Midbrain (tissue), 1 donor: ENCODE measurements at places on chromosomes 7 and 10.

DNA sequence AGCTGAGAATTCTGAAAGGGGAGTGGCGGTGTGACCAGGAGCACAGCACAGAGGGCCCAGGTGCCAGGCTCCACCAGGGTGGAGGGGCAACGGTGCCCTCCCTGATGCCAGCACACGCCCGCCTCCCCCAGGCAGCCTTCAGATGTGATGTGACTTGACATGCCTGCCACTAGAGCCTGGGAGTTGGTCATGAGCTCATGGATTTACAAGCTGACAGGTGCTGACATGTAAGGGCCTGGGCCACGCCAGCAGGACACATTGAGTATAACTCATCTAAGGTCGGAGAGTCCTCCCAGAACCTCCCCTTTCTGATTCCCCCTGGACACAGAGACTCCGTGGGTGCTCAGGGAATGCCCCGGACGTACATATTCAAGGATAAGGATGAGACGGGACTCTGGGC is 74.2 kb downstream of the LSM5 start:
- no peak for DNase-seq

DNA sequence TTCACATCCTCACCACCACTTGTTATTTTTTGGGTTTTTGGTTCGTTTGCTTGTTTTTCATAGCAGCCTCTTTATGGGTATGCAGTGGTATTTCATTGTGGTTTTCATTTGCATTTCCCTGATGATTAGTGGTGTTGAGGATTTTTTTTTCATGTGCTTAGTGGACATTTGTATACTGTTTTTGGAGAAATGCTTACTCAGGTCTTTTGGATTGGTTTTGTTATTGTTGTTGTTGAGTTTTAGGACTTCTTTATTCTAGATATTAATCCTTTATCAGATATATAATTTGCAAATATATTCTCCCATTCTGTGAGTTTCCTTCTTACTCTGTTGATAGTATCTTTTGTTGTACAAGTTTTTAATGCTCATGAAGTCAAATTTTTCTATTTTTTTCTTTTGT is 42.8 kb downstream of the GAD2 start:
- DNase-seq: no peak

DNA sequence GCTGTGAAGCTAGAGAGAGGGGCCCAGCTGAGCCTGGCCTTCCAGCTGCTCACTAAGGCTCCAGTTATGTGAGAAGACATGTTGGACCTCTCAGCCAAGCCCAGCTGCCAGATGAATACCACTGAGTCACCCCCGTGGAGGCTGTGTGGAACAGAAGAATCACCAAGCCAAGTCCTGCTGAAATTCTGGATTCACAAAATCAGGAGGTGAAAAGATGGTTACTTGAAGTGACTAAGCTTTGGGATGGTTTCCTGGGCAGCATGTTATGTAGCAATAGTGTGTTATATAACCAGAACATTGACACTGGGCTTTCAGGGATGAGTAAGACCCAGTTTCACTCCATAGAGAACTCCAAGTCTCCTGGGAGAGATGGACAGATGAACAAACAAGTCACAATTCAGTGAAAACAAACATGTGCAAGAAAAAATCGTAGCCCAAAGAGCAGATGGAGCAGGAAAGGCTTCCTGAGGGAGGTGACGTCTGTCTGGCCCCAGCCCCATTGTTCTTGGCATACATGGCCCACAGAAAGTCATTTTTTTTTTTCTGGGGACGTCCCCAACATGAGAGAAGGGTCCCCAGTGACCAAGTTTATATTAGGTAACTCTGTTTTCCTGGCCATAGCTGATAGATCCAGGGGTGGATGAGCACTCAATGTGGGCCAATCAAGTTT is 64.1 kb upstream of the PDZD8 start:
- no peak for DNase-seq

DNA sequence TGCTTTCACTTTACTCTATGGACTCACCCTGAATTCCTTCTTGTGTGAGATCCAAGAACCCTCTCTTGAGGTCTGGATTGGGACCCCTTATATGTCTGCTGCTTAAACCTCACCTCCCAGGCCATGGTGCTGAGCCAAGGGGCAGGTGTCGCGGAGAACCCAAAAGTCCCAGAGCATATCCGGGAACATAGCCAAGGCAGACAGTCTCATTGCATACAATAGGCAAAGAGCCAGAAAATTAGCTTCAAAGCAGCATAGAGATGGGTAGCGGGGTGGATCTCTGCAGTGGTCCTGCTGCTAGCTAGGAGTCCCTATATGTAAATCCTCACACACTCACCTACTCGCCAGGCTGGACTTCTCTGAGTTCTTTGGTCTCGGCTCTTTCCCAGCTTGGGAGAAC is 5.5 kb downstream of the CCL24 start:
- DNase-seq: no peak

- DNase-seq: no peak
Observed at GRCh38 chr7:99193527-99194220, 14.2 kb downstream of the KPNA7 start.

DNA sequence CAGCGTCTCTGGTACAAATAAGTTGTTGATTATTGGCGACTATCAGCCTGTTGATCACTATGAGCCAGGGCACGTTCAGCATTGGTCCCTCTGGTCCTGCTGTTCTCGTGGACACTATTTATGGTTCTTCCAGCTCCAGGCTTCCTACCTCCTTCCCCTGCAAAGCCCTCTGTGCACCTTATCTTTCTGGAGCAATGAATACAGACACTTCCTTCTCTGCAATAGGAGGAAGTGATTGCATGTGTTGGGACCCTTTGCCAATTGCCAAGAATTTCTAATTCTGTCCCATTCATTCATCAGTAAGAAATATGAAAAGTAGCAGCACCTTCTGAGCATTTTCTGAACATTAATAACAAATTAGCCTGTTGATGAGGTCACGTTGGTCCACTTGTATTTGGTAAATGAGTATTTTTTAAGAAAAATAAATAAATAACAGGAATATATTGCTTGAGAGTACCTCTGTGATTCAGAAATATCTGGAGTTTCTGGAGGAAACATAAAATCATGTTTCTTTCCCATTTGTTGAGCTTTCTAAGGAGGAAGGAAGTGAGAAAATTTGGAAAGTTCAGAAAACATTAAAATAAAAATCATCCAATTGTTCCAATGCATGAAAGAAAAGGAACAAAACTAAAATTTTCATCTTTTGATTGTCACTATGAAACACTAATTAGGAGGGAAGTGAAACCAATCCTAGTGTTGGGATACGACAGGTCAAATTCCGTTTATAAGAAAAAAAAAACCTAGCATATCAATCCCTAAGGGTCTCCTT is 259.1 kb upstream of the KLF6 start:
- DNase-seq: no peak

DNA sequence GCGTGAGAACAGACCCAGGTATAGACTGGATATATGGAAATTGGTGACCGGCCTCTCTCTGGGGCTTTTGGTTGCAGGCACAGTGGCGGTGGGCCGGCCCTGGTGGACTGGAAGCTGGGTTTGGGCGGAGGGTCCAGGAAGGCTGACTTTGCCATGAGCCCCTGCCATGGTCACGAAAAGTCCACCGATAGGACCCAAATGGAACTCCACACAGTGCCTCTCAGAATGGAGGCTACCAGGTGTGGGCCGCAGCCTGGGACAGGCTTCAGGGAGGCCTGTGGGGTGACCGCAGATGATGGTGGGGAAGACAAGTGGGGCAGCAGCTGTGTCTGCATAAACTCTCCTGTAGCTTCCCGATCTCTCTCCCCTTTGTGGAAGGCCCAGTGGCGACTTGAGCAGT is 123.2 kb downstream of the DNAJB6 start:
- DNase-seq: no peak

- DNase-seq: no peak
Observed at GRCh38 chr7:134184767-134185166, 57.6 kb downstream of the LRGUK start.

GRCh38 chr7:6392712-6393666 is 54.8 kb downstream of the DAGLB start:
- DNase-seq: no peak

DNA sequence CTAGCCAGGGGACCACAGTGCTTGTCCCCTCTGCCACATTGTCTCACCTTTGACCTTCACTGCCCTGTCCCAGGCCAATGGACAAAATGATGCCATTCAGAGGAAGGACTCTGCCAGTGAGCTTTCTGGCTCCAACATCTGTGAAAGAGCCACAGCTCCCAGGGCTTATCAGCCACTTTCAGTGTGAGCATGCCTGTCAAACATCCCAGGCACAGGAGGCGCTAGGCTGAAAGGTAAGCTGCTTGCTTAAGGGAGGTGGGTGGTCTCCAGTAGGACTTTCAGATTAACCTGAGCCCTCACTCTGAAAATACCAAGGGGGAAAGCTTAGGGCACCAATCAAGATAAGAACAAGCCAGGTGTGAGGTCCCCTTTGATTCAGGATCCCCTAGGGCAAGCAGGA is 59.8 kb upstream of the GDF10 start:
- no peak for DNase-seq

DNA sequence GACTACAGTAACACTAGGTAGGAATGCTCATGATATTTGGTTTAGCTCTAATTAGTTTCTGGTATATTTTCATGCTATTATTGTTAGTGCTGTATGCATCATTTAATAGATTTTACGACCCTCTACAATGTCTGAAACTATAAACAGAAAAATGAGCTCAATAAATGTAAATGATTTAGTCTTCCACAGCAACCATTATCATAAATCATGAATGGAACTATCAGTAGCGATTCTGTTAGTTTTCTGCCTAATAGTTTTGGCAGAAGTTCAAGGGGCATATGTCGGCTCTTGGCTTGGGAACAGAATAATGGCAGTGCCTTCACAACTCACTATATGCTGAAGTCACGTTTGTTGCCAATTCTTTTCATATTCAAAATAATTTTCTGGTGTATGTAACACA is 494.8 kb downstream of the PARD3 start:
- no peak for DNase-seq

DNA sequence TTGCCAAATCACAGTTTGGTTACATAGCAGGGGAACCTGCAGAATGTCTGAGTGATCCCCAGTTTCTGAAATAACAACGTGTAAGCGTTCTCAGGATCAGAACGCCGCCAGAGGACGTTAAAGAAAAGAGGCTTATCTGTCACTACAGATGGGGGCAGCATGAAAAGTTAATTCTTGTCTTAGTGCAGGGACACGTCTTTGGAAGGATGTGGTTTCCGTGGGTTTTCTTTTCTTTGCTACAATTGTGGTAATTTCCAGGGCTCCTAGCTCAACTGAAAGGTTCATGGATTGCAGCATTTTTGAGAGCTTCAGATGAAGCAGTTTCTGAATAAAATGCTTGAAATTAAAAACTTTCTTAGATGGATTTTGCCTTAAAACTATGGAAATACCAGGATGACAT is 106.6 kb downstream of the PRKCQ start:
- no peak for DNase-seq

DNA sequence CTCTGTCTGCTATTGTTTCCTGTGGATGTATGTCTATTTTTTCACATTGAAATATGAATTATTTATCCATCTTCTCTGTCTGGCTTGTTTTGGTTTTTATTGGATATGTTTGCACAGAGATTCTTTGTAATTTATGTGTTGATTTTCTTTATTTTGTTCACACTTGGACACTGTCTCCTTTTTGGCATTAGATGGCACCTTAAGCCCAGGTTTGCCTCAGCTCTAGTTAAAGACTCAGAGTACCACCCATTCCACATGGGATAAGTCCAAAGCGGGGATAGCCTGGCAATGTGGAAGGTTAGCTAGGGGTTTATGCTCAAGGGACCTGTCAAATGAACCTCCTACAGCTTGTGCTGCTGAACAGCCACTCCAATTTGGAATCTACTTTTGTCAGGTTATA is 14.1 kb downstream of the FEZF1 start:
- no peak for DNase-seq

- peak; percentile 32 for DNase-seq
Observed at GRCh38 chr7:30445770-30446169, 32.8 kb downstream of the NOD1 start.

DNA sequence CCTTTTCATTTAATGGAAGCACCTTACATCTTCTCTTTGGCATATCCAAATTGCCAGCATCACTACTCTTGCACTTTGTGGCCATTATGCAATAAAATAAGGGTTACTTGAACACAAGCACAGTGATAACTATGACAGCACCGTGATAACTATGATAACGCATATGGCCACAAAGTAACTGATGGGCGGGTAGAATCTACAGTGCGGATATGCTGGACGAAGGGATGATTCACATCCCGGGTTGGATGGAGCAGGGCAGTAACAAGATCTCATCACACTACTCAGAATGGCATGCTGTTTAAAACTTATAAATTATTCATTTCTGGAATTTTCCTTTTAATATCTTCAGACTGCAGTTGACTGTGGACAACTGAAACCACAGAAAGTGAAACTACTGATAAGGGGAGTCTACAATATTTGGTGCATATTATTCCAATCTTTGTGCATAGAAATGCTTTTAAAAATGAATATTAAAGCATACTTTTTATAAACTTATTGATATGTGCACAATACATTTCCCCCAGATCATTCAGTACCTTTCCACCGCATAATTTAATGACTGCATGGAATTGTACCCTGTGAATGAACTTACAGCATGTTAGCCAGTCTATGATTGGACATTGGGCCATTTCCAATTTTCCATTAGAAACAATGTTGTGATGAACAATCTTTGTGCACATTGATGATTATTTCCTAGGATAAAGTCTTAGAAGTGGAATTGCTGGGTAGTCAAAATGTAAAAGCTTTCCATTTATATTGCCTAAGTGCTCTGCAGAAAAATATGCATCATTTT is 136.4 kb downstream of the WNT2 start:
- DNase-seq: no peak

DNA sequence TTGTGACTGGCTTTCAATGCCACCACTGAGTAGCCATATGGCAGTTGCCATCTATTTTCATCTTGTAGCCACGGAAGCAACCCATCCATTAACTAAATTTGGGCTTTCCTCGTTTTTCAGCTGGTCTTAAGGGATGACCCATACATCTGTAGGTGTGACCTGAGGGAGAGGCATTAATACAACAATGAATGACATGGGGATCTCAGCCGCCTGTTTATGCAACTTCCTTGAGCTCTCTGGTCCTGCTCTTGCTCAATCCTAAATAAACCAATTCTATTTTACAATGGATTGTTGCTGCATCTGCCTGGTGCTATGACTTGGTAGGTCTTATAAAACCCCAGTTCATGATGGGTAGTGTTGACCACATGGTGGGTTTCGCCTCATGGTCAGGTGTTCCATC is 21.9 kb upstream of the ADAM22 start:
- no peak for DNase-seq

GRCh38 chr10:133306941-133307379 is 1.7 kb downstream of the TUBGCP2 start:
- no peak for DNase-seq

GRCh38 chr10:133528845-133529575 is 1.8 kb downstream of the CYP2E1 start:
- DNase-seq: no peak

GRCh38 chr7:26964156-26964808 is 99.9 kb upstream of the SKAP2 start:
- DNase-seq: no peak

GRCh38 chr7:148347981-148348380 is 242.6 kb upstream of the C7orf33 start:
- DNase-seq: no peak

DNA sequence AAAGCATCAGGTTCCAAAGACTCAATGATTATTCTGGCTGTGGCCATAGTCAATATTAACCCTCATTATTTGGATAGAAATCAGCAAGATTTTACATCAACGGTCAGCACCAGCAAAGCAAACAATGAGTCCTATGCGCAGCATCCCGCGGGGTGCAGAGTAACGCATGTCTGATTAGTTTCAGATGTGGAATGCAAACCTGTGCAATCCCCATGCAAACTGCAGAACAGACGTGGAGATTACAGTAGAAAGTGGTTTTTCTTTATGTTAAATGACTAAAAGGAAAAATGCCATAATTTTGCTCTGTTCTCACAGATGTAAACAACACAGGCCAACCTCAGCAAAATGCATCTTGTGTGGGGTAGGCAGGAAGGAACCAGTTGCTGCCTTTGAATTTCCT is 258.1 kb upstream of the GRB10 start:
- no peak for DNase-seq
